SK-N-SH (cell line): ENCODE measurements at places on chromosomes 11 and 22. TPM values are rescaled to one million over a fixed set of nuclear protein-coding genes. Genes with fewer than 3 reads are reported as not detected.
A peak's percentile ranks its signal among the peaks of the same experiment; 100 is the strongest.

Gene ROM1
- 7.3 and 7.9 TPM in 2 replicates for polyA plus RNA-seq

Gene HEPHL1
- polyA plus RNA-seq, result not detected in 2 replicates

Gene OR5A2
- polyA plus RNA-seq, result not detected in 2 replicates

Gene TXNRD2
- polyA plus RNA-seq, result 33.5 and 34.7 TPM in 2 replicates

Gene CCDC15
- 0.69 and 0.91 TPM in 2 replicates for polyA plus RNA-seq

Gene BAIAP2L2
- polyA plus RNA-seq, result 0.13 and 0.16 TPM in 2 replicates

- no peaks in the 10 kb centered on the region for H3K27me3 ChIP-seq
- H3K4me1 ChIP-seq, result no peaks in the 10 kb centered on the region
- DNase-seq, result no peak
- H3K36me3 ChIP-seq, result no peaks in the 10 kb centered on the region
Observed at GRCh38 chr11:131219646-131220045, 150.8 kb upstream of the NTM start.

DNA sequence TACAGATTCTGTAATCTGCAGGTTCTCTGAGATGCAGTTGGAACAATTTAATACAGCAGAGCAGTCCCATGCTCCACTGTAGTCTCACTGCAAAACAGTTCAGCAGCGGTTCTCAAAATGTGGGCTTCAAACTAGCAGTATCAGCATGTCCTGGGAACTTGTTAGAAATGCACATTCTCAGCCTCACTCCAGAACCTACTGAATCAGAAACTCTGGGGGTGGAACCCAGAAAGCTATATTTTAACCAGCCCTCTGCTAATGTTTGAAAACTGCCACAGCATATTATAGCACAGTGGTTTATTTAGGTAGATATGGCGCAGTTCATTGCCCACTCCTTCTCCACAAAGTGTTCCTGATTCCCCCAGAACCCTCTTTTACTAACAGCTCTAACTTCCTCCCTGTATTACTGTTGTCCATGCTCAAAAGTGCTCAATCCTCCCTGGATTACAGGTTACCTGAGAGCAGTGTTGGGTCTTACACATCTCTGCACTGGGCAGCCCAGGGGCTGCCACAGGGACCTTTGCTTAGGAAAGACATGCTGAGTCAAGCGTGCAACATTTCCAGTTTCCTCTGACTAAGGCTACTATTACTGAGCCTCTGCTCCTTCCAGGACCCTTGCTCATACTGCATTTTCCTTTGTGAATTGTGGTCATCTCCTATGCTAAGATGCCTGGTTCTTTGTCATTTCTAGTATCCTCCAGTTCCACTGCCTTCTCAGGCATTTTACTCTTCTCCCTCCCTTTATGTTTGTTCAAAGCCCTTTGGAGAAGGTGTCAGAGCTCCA lies 7.7 kb upstream of the DGAT2 start:
- no peaks in the 10 kb centered on the region for H3K4me1 ChIP-seq
- no peak overlapping the region for H3K27ac ChIP-seq
- no peak for DNase-seq
- no peaks in the 10 kb centered on the region for H3K36me3 ChIP-seq

GRCh38 chr22:20523086-20523983 lies 15.9 kb downstream of the MED15 start:
- no peak for DNase-seq
- peak overlapping the region; percentile 95 for H3K27ac ChIP-seq
- H3K36me3 ChIP-seq, result peaks cover 25% of the 10 kb centered on the region
- H3K27me3 ChIP-seq, result no peaks in the 10 kb centered on the region
- H3K4me1 ChIP-seq, result peaks cover 57% of the 10 kb centered on the region

- no peak for DNase-seq
- H3K4me3 ChIP-seq, result no peak overlapping the region
- no peak overlapping the region for H3K27ac ChIP-seq
- H3K36me3 ChIP-seq, result no peaks in the 10 kb centered on the region
Observed at GRCh38 chr11:17883946-17884345, 128.9 kb downstream of the SERGEF start.

GRCh38 chr11:132430429-132431062 lies 1060.1 kb downstream of the NTM start:
- no peak overlapping the region for H3K4me3 ChIP-seq
- H3K27me3 ChIP-seq, result no peaks in the 10 kb centered on the region
- H3K27ac ChIP-seq, result no peak overlapping the region

DNA sequence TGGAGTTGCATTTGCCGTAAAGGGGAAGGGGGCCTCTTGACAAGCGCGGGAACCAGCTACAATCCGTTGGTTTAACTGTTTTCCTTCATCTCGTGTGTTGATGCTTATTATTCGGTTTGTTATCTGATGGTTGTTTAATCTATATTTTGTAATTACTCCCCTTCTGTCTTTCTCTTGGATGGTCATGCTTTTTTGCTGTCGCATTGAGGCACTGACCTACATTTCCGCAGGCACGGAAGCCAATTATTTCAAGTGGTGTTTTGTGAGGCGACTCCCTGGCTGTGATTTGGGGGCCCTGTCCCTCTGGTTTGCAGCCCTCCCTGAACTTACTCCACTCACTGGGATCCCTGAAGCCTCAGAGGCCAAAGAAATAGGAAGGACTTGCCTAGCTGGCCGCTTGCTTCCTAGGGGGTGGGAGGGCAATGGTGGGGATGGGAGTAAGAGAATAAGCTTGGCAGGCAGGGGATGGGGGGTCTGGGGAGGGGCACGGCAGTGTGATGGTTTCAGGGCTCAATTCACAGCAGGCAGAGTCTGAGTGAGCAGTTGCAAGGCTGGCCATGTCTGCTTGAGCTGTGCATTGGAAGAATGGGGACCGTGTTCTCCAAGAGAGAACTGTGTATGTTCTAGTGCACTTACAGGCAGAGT lies 165.8 kb upstream of the B3GAT1 start:
- no peaks in the 10 kb centered on the region for H3K27me3 ChIP-seq
- H3K27ac ChIP-seq, result no peak overlapping the region
- no peak for DNase-seq
- no peaks in the 10 kb centered on the region for H3K36me3 ChIP-seq
- H3K4me1 ChIP-seq, result peaks cover 26% of the 10 kb centered on the region; the same call in 1 of the 2 replicates

DNA sequence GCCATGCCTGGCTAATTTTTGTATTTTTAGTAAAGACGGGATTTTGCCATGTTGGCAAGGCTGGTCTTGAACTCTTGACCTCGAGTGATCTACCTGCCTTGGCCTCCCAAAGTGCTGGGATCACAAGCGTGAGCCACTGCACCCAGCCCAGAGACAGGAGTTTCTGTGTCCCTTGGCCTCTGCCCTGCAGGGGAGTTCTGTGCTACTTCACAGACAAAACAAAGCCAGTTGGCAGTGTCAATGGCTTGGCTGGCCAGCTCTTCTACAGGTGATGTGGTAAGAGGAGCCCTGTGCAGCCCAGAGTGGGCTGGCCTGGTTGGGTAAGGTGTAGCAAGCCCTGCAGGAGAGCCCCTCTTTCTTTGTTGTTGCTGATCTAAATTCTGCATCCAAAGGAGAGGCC lies 60.5 kb upstream of the SHISAL1 start:
- no peaks in the 10 kb centered on the region for H3K27me3 ChIP-seq
- H3K4me1 ChIP-seq, result peaks cover 16% of the 10 kb centered on the region; the same call in 1 of the 2 replicates
- no peak overlapping the region for H3K27ac ChIP-seq
- H3K4me3 ChIP-seq, result no peak overlapping the region

- peak; percentile 65 for DNase-seq
- no peaks in the 10 kb centered on the region for H3K27me3 ChIP-seq
- H3K36me3 ChIP-seq, result no peaks in the 10 kb centered on the region
- no peak overlapping the region for H3K4me3 ChIP-seq
- no peaks in the 10 kb centered on the region; the same call in 1 of the 2 replicates for H3K4me1 ChIP-seq
Observed at GRCh38 chr11:36131721-36132397, 157.4 kb downstream of the COMMD9 start.

DNA sequence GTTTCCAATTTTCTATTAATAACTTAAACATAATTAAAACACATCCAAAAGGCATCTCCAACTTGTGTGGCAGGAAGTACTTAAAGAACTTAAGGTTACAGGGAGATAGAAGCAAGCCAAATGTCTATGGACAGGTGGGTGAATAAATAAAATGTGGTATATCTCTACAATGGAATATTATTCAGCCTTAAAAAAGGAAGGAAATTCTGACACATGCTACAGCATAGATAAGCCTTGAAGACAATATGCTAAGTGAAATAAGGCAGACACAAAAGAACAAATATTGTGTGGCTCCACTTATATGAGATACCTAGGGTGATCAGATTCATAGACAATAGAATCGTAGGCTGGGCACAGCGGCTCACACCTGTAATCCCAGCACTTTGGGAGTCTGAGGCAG lies 109.6 kb downstream of the WT1 start:
- DNase-seq, result no peak
- no peak overlapping the region for H3K27ac ChIP-seq
- no peaks in the 10 kb centered on the region for H3K36me3 ChIP-seq
- H3K4me3 ChIP-seq, result no peak overlapping the region
- no peaks in the 10 kb centered on the region for H3K4me1 ChIP-seq

- H3K36me3 ChIP-seq, result no peaks in the 10 kb centered on the region
- no peak overlapping the region for H3K27ac ChIP-seq
- H3K4me3 ChIP-seq, result no peak overlapping the region
- no peaks in the 10 kb centered on the region for H3K27me3 ChIP-seq
Observed at GRCh38 chr11:2867142-2867541, 18.4 kb downstream of the CDKN1C start.

DNA sequence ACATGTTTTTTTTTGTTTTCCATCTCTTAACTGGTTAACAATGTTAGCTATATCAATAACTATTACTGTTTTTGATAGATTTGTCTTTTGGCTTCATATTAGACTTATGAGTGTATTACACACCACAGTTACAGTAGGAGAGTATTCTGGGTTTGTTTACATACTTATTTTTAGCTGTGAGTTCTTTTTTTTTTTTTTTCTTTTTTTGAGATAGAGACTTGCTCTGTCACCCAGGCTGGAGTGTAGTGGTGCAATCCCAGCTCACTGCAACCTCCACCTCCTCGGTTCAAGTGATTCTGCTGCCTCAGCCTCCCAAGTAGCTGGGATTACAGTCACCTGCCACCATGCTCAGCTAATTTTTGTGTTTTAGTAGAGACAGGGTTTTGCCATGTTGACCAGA lies 28.0 kb downstream of the CNTF start:
- no peaks in the 10 kb centered on the region for H3K27me3 ChIP-seq
- no peaks in the 10 kb centered on the region for H3K4me1 ChIP-seq
- DNase-seq, result no peak
- H3K4me3 ChIP-seq, result no peak overlapping the region
- H3K36me3 ChIP-seq, result no peaks in the 10 kb centered on the region

DNA sequence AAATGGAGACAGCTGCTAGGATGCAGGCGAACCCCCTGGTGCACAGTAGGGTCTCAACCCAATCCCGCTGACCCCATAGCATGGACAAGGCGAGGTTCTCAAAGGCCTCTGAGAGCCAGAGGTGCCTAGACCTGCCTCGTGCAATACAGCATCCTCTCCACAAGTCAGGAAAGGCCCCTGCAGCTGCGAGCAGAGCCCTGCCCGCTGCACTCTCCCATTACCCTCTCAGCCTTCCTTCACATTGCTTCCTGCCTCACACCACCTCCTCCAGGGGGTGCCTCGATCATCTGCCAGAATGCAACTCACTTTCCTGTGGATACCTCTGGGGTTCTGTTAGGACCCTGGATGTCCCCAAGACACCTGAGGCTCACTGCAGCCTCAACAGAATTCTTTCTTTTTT lies 42.8 kb upstream of the TCF20 start:
- H3K27me3 ChIP-seq, result no peaks in the 10 kb centered on the region
- H3K36me3 ChIP-seq, result no peaks in the 10 kb centered on the region
- DNase-seq, result no peak
- no peak overlapping the region for H3K27ac ChIP-seq

GRCh38 chr22:39155421-39155820 lies 2.9 kb upstream of the CBX7 start:
- H3K4me1 ChIP-seq, result no peaks in the 10 kb centered on the region
- H3K27me3 ChIP-seq, result peaks cover 14% of the 10 kb centered on the region; the same call in 1 of the 2 replicates
- no peak overlapping the region for H3K27ac ChIP-seq

DNA sequence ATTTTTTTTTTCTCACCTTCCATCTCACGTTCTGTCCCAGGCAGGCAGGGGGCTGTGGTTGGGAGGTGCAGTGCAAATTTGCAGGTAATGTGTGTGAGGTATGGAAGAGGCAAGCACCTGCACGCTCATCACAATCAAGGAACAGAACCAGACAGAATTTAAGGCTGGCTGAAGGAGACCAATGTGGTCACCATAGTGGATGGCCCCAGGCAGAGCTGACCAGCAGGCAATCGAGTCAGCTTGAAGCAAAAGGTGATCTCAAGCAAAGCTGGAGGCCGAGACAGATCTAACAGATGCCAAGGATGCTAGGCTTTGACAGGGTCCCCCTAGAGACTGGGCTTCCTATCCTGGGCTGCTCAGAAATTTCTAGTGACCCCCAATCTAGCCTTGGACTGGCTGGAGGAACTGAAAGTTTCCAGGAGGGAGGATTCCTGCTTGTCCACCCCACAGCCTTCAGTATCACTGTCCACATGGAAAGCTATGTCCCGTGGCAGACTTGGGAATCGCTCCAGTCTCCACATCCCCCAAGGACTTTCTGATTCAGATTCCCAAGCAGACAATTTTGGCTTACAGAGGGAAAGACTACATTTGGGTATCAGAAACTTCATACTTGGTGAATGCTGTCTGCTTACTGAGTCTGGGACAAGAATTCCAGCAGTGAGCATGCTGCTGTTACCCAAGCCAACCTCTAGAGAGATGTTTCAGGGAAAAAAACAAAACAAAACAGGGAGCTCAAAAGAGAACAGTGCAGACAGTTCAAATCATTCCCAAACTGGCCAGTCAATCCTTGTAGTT lies 9.0 kb upstream of the MICAL3 start:
- H3K36me3 ChIP-seq, result no peaks in the 10 kb centered on the region
- peak overlapping the region; percentile 77; the same call in 1 of the 2 replicates for H3K27ac ChIP-seq
- no peak for DNase-seq
- H3K4me3 ChIP-seq, result no peak overlapping the region
- no peaks in the 10 kb centered on the region for H3K27me3 ChIP-seq

GRCh38 chr22:19509191-19509590 lies 15.0 kb downstream of the CLDN5 start:
- H3K27me3 ChIP-seq, result no peaks in the 10 kb centered on the region
- no peaks in the 10 kb centered on the region for H3K4me1 ChIP-seq
- H3K4me3 ChIP-seq, result no peak overlapping the region
- no peak for DNase-seq
- H3K27ac ChIP-seq, result no peak overlapping the region

GRCh38 chr22:49446759-49447710 lies 380.6 kb downstream of the BRD1 start:
- no peaks in the 10 kb centered on the region for H3K36me3 ChIP-seq
- H3K27ac ChIP-seq, result no peak overlapping the region
- H3K4me1 ChIP-seq, result no peaks in the 10 kb centered on the region
- no peak for DNase-seq

- DNase-seq, result peak; percentile 78
- peaks cover 4% of the 10 kb centered on the region; the same call in 1 of the 2 replicates for H3K4me1 ChIP-seq
- no peaks in the 10 kb centered on the region for H3K27me3 ChIP-seq
- H3K27ac ChIP-seq, result no peak overlapping the region
- H3K36me3 ChIP-seq, result no peaks in the 10 kb centered on the region
Observed at GRCh38 chr22:50190941-50191741, 5.4 kb downstream of the TRABD start.

GRCh38 chr11:110430267-110431050 lies 711 bp downstream of the FDX1 start:
- peak overlapping the region; percentile 91 for H3K4me3 ChIP-seq
- no peak for DNase-seq
- H3K4me1 ChIP-seq, result peaks cover 23% of the 10 kb centered on the region
- peak overlapping the region; percentile 54 for H3K27ac ChIP-seq
- no peaks in the 10 kb centered on the region for H3K27me3 ChIP-seq
